ENCODE measurements at places on chromosomes 6 and 20. TPM values are rescaled to one million over a fixed set of nuclear protein-coding genes. Genes with fewer than 3 reads are reported as not detected.

The PRDM13 gene
- not detected for polyA plus RNA-seq

The SLC52A3 gene
- polyA plus RNA-seq, result not detected

The BAK1 gene
- 21.7 TPM for polyA plus RNA-seq

The STAU1 gene
- polyA plus RNA-seq, result 42.8 TPM

The PLCB1 gene
- 2.3 TPM for polyA plus RNA-seq

The NKAIN4 gene
- polyA plus RNA-seq, result not detected

The MYBL2 gene
- polyA plus RNA-seq, result not detected

The PPP1R14C gene
- not detected for polyA plus RNA-seq

The KCNK5 gene
- polyA plus RNA-seq, result 0.20 TPM

DNA sequence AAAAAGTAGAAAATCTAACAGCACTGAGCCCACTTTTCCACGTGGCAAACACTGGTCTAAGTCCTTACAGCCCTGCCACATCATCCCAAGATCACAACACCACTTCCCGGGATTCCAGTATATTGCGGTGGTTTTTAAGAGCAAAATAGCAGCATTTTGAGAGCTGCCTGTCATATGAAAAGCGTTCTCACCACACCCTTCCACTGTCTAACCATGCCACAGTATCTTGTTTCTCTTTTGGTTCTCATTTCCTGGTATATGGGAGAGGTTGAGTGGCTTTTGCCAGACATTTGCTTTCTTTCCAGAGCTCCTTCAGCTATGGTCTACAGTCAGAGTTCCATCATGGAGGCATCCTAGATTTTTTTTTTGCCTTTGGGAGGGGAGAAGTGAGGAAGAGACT, 243.0 kb downstream of the TSHZ2 start:
- DNase-seq, result peak; percentile 47
- peak overlapping the region; percentile 61 for H3K27ac ChIP-seq
- no peaks in the 10 kb centered on the region for H3K27me3 ChIP-seq
- no peaks in the 10 kb centered on the region for H3K4me1 ChIP-seq

GRCh38 chr6:17233531-17233930, 47.6 kb upstream of the RBM24 start:
- no peaks in the 10 kb centered on the region for H3K36me3 ChIP-seq
- no peak overlapping the region for H3K27ac ChIP-seq
- no peak overlapping the region for H3K4me3 ChIP-seq
- H3K27me3 ChIP-seq, result no peaks in the 10 kb centered on the region
- no peaks in the 10 kb centered on the region for H3K4me1 ChIP-seq
- no peak for DNase-seq

GRCh38 chr6:162942866-162943265, 215.1 kb downstream of the PACRG start:
- no peaks in the 10 kb centered on the region for H3K4me1 ChIP-seq
- H3K27ac ChIP-seq, result no peak overlapping the region
- no peak overlapping the region for H3K4me3 ChIP-seq
- no peaks in the 10 kb centered on the region for H3K27me3 ChIP-seq
- H3K36me3 ChIP-seq, result no peaks in the 10 kb centered on the region
- DNase-seq, result no peak

DNA sequence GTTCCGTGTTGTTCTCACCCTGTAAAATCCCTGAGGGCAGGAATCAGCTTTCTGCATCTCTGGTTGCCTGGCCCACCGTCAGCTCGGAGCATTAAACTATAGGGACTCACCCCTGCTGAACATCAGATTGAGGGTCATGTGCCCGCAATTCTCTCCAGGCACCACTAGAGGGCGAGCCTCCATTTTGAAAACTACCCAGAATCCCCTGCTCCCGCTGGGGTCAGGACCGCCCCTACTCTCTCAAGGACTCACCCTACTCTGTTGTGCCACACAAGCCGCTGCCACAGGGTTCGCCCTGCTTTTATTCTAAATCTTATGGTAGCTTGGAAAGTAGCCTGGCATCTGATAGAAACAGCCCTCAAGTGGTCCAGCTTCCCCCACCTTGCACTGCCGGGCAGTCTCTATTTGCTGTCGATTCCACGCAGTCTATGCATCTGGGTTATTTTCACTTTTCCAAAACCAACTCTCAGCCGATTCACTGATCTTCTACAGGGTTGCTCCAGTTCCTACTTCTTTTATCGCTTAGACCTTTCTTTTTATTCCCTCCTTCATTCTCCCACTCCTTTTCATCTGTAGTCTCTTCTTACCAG, 244.1 kb upstream of the QKI start:
- no peak overlapping the region for H3K27ac ChIP-seq
- H3K27me3 ChIP-seq, result no peaks in the 10 kb centered on the region
- H3K4me1 ChIP-seq, result no peaks in the 10 kb centered on the region
- H3K36me3 ChIP-seq, result no peaks in the 10 kb centered on the region
- DNase-seq, result no peak
- no peak overlapping the region for H3K4me3 ChIP-seq

DNA sequence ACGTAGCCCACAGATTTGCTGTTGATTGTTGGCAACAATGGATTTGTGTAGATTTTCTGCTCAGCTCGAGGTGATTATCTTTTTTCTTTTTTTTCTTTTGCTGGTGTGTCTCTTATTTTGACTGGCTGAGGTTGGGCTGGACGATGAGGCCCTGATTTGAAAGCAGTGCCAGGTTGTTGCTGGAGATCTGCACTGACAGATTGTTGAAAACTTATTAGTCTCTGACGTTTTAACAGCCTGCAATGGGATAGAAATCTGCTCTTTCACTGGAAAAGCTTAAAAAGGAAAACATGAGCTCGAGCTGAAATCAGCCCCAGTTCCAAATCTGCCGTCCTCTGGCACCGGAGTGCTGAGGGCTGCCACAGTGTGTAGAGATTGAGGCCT, 87.7 kb downstream of the PDE7B start:
- no peaks in the 10 kb centered on the region for H3K27me3 ChIP-seq
- H3K36me3 ChIP-seq, result no peaks in the 10 kb centered on the region
- H3K4me3 ChIP-seq, result no peak overlapping the region
- H3K27ac ChIP-seq, result no peak overlapping the region
- no peaks in the 10 kb centered on the region for H3K4me1 ChIP-seq

- no peaks in the 10 kb centered on the region for H3K27me3 ChIP-seq
- H3K4me3 ChIP-seq, result no peak overlapping the region
- no peaks in the 10 kb centered on the region for H3K4me1 ChIP-seq
- no peaks in the 10 kb centered on the region for H3K36me3 ChIP-seq
Observed at GRCh38 chr6:70379473-70380013, 33.8 kb upstream of the FAM135A start.

DNA sequence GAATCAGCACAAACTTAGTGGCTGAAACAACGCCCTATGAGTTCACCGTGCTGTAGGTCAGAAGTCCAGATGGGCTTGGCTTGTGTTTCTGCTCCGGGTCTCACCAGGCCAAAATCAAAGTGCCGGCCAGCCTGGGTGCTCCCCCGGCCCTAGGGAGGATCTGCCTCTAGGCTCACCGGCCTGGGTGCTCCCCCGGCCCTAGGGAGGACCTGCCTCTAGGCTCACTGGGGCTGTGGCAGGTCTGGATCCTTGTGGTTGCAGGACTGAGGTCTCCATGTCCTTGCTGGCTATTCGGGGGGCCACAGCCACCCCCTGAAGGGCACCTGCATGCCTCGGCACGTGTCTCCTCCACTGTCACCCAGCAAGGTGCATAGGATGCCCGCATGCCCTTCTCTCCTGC, 216.3 kb downstream of the TAF4 start:
- no peak overlapping the region for H3K27ac ChIP-seq
- no peaks in the 10 kb centered on the region for H3K4me1 ChIP-seq
- H3K4me3 ChIP-seq, result no peak overlapping the region
- no peaks in the 10 kb centered on the region for H3K36me3 ChIP-seq
- DNase-seq, result no peak
- H3K27me3 ChIP-seq, result no peaks in the 10 kb centered on the region

DNA sequence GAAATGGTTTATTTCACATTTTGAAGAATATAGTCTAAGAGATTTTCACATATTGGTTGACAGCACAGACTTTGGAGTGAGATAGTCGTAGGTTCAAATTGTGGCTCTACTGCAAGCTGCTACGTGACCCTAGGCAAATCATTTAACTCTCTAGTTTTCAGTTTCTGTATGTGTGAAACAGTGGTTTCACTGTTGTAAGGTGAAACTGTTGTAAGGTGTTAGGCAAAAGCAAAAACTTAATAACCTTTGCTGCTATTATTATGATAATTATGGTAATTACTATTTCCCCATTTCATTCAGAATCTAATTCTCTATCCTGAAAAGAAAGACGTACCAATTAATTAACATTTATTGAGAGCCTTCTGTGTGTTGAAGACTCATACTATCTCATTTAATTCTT, 144.2 kb downstream of the REV3L start:
- no peak overlapping the region for H3K4me3 ChIP-seq
- no peak overlapping the region for H3K27ac ChIP-seq
- no peaks in the 10 kb centered on the region for H3K36me3 ChIP-seq

- H3K36me3 ChIP-seq, result no peaks in the 10 kb centered on the region
- no peak overlapping the region for H3K27ac ChIP-seq
- DNase-seq, result no peak
- H3K27me3 ChIP-seq, result no peaks in the 10 kb centered on the region
- no peaks in the 10 kb centered on the region for H3K4me1 ChIP-seq
Observed at GRCh38 chr6:116444092-116444491, 17.1 kb upstream of the CALHM6 start.

GRCh38 chr6:137737836-137738596, 129.0 kb upstream of the TNFAIP3 start:
- H3K36me3 ChIP-seq, result no peaks in the 10 kb centered on the region
- H3K4me3 ChIP-seq, result no peak overlapping the region
- no peak for DNase-seq
- H3K27me3 ChIP-seq, result no peaks in the 10 kb centered on the region
- no peak overlapping the region for H3K27ac ChIP-seq
- peaks cover 7% of the 10 kb centered on the region for H3K4me1 ChIP-seq

GRCh38 chr6:27631609-27631916, 158.7 kb upstream of the ZNF184 start:
- H3K4me1 ChIP-seq, result no peaks in the 10 kb centered on the region
- no peak for DNase-seq
- H3K27ac ChIP-seq, result no peak overlapping the region
- H3K4me3 ChIP-seq, result no peak overlapping the region

GRCh38 chr6:14772188-14772587, 473.7 kb upstream of the JARID2 start:
- H3K27ac ChIP-seq, result no peak overlapping the region
- H3K36me3 ChIP-seq, result no peaks in the 10 kb centered on the region
- H3K4me1 ChIP-seq, result no peaks in the 10 kb centered on the region
- DNase-seq, result no peak
- H3K4me3 ChIP-seq, result no peak overlapping the region

GRCh38 chr20:19435316-19435715, 222.9 kb downstream of the SLC24A3 start:
- H3K27me3 ChIP-seq, result no peaks in the 10 kb centered on the region
- H3K36me3 ChIP-seq, result no peaks in the 10 kb centered on the region
- no peak for DNase-seq
- no peak overlapping the region for H3K4me3 ChIP-seq
- no peaks in the 10 kb centered on the region for H3K4me1 ChIP-seq

GRCh38 chr20:32539026-32539816, 45.9 kb downstream of the NOL4L start:
- no peaks in the 10 kb centered on the region for H3K36me3 ChIP-seq
- DNase-seq, result no peak
- H3K27ac ChIP-seq, result peak overlapping the region; percentile 90

- H3K4me1 ChIP-seq, result no peaks in the 10 kb centered on the region
- H3K36me3 ChIP-seq, result no peaks in the 10 kb centered on the region
- H3K27ac ChIP-seq, result no peak overlapping the region
- H3K27me3 ChIP-seq, result no peaks in the 10 kb centered on the region
- no peak for DNase-seq
Observed at GRCh38 chr6:74319292-74319691, 623.3 kb downstream of the CD109 start.

DNA sequence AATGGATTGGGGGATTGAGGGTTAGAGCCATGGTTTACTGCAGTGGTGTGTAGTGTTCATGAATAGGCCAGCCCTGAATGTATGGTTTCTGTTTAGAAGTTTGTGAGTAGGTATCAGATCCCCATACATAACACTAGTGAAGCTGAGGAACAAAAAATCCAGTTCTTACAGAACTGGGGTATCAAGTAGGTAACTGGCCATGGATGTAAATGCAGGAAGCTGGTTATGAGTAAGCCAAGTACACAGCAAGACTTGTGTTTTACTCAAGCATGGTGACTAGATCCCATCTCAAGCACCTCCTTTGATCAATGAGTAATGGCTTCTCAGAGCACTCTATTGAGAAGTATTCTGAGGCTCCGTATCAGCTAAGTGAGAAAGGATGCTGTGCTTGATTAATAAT, 613.7 kb upstream of the FLRT3 start:
- no peaks in the 10 kb centered on the region for H3K4me1 ChIP-seq
- no peak overlapping the region for H3K4me3 ChIP-seq
- no peaks in the 10 kb centered on the region for H3K27me3 ChIP-seq
- no peaks in the 10 kb centered on the region for H3K36me3 ChIP-seq
- no peak for DNase-seq

GRCh38 chr6:68635706-68636513, 828 bp downstream of the ADGRB3 start:
- H3K27ac ChIP-seq, result no peak overlapping the region
- peaks cover 5% of the 10 kb centered on the region for H3K27me3 ChIP-seq
- H3K4me1 ChIP-seq, result no peaks in the 10 kb centered on the region
- no peak for DNase-seq
- H3K4me3 ChIP-seq, result peak overlapping the region; percentile 22

DNA sequence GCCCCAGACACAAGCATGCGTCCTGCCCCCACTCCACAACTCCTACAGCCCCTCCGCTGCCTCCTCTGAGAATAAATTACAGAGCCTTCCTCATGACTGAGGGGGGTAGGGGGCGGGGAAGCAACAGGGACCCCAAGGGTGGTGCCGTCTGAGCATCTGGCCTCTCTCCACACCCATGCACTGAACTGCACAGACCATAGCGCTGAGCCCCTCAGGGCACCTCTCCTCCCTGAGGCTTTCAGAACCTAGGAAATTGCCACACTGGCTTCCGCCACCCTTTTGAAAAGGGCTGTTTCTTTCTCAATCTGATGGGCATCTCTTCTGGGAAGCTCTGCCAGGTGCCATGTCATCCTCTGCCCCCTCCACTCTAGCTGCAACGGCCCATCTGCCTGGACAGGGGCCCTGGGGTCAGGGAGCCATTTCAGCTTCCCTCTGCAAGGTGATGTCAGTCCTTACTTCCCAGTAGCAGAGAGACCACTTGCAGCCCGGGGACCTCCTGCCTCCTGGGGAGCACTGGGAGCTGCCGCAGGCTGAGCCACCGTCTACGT, 2.5 kb downstream of the CST7 start:
- peaks cover 13% of the 10 kb centered on the region for H3K4me1 ChIP-seq
- DNase-seq, result no peak
- H3K36me3 ChIP-seq, result peaks cover 9% of the 10 kb centered on the region
- no peak overlapping the region for H3K27ac ChIP-seq
- H3K27me3 ChIP-seq, result no peaks in the 10 kb centered on the region

All from naive thymus-derived CD4-positive, alpha-beta T cell (primary cell).